ENCODE measurements at places on chromosomes 4 and X. TPM values are rescaled to one million over a fixed set of nuclear protein-coding genes. Genes with fewer than 3 reads are reported as not detected.

- peak; percentile 46 for DNase-seq
Observed at GRCh38 chrX:21757960-21758359, at the start of gene SMPX. TSS of gene SMPX (minus strand) at chrX:21758116. CDS start at chrX:21754290, 3,826 bp downstream.

GRCh38 chr4:646460-646859, 21.1 kb downstream of the PDE6B start:
- DNase-seq, result peak; percentile 43

The RNF175 gene
- total RNA-seq, result 10.6 TPM

GRCh38 chr4:158042591-158043030, 130.2 kb downstream of the GASK1B start:
- DNase-seq, result no peak

DNA sequence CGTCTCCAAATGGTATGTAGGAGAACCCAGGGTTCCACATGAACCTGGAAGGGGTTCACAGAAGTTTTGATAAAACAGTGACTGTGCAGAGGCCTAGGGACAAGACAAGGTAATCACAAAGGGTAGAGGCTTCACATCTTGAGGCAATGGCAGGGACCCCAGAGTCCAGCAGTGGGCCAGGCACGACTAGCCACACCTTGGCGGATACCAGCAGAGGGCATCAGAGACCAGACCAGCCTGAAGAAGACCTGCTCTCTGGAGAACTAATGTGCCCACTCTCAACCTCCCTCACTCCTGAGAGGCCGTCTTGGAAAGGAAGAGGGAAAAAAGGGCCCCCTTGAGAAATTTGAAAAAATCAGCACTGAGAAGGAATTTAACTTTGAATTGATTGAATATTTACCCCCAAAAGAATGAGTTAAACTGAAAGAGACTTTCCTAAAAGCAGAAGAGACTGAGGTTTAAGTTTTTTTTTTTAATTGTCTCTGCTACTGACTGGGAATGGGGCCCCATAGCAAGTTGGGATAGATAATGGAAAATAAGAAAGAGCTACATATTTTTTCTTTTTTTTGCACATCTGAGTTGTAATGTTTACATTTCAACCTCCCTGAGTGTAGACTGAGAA, 243.8 kb upstream of the JADE1 start:
- peak; percentile 31 for DNase-seq

The SLC34A2 gene
- not detected for total RNA-seq

Data from right cardiac atrium (tissue), 5 donors.